ENCODE measurements at places on chromosomes 6 and 20.
A peak's percentile ranks its signal among the peaks of the same experiment; 100 is the strongest.

DNA sequence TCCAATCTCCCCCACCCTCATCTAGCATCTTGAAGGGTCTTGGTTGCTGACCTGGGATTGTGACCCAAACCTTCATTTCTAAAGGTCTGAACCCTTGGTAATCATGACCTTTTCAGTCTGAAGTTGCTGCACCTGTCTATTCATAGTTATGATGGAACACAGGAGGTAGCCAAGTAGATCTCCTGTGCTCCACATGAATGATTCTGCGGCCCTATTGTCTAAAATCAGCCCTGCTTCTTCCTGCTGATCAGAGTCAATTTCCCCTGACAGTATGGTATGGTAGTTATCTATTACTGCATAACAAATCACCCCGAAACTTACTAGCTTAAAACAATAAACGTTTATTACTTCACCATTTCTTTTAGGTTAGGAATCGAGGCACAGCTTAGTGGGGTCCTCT is 9.0 kb downstream of the OR2B6 start:
- DNase-seq, result no peak

GRCh38 chr6:72560721-72561593 is 60.9 kb upstream of the KCNQ5 start:
- no peak for DNase-seq

DNA sequence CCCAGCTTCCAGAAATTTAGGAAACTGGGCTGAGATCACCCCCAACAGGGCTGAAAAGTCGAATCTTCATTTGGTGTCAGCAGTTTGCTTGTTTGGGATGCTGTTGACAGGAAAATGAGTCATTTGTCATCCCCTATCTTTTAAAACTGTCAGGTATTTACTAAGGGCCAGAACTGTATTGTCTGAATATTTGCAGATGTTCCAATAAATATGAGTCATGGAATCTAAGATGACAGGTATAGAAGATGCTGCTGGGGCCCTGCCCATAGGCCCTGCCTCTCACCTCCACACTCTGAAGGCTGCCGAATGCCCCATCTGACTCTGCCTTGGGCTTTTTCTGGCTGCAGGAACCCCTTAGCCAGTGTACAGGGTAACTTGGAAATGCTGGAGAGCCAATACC is 3.9 kb downstream of the ETV7 start:
- DNase-seq, result no peak

GRCh38 chr6:2375443-2375842 is 130.0 kb upstream of the GMDS start:
- no peak for DNase-seq

DNA sequence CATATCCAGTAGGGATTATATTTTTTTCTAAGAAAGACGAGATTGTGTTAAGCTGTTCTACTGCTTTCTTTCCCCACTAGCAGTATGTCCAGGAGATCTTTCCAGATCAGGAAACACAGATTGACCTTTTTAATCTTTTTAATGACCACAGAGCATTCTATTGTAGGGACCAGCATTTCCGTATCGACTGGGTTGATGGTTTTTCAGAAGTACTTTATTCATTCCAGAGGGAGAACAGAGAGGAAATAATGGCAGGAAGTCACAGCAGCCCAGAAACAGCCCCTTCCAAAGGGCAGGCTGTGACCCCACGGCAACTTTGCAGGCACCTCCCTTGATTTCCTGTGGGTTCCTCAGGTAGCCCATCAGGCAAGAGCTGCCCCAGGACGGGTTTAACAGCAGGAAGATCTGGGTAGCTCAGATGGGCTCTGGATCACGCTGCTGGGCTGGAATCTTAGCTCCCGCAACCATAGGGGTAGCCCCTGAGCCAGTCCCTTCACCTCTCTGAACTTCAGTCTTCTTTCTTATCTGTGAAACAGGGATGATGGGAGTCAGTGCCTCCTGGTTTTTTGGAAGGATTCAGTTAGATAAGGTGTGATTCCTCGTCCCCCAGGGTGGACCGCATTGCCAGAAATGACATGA is 23.8 kb upstream of the CHMP4B start:
- no peak for DNase-seq

DNA sequence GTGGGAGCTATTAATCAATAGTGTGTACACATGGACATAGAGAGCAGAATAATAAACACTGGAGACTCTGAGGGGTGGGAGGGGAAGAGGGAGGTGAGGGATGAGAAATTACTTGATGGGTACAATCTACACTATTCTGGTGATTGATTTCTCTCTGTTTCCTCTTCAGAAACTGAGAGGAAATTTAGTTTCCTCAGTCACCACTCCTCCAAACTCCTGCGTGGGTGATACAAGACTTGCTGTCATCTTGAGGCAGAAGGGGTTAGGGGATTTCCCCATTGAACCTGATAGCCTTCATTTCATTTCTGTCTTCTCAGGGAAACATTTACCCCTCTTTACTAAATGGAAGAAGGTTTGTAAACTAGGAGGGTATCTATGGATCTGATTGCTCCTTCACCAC is 84.3 kb upstream of the ESR1 start:
- no peak for DNase-seq

GRCh38 chr6:71387179-71387578 is 98.6 kb downstream of the OGFRL1 start:
- DNase-seq, result no peak

- DNase-seq, result no peak
Observed at GRCh38 chr20:63533871-63534393, 3.2 kb downstream of the PTK6 start.

- peak; percentile 25 for DNase-seq
Observed at GRCh38 chr20:400454-401275, 7.4 kb upstream of the RBCK1 start.

- DNase-seq, result no peak
Observed at GRCh38 chr20:55283889-55284288, 721.4 kb downstream of the CBLN4 start.

DNA sequence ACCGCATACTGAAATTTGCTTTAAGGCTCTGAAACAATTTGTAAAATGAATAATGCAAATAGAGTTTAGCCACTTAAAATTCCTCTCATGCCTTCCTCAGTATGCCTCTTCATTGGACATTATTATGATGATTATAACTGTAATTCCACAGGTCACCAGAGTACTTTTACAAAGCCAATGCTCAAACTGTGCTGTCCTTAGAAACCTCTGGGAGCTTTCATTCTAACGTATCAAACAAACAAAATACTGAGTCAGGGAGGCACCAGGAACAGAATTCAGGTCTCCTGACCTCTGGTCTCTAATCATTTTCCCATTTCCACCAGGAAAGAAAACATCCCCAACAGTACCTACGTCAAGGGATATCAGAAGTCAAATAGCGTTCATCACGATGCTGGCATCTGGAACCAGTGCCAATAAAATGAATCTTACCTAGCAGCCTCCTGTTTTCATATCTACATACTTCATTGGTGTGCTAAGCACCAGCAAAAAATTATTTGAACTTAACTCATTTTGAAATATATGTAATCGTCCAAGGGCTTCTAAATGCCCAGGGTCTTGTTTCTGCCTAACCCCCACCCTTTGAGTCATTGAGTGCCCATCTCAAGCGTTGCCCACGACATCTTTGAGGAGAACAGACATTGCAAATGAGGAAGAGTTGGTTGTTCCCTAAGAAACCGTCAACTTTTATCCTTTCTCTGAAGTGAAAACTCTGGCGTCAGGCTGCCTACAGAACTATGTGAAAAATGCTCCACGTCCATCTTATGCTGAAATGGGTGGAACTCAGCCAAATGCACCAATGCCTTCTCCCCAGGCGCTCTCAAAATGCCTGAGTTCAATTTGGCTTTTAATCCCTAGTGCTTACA is 37.9 kb downstream of the NEDD9 start:
- no peak for DNase-seq

GRCh38 chr6:35634316-35634715 is 54.4 kb downstream of the FKBP5 start:
- no peak for DNase-seq

- no peak for DNase-seq
Observed at GRCh38 chr6:42429042-42429585, 22.6 kb downstream of the TRERF1 start.

- no peak for DNase-seq
Observed at GRCh38 chr6:142359271-142359960, 57.6 kb downstream of the ADGRG6 start.

GRCh38 chr6:93575495-93576267 is 156.3 kb upstream of the EPHA7 start:
- DNase-seq, result no peak

GRCh38 chr6:36083446-36083845 is 46.9 kb upstream of the MAPK13 start:
- DNase-seq, result no peak

- peak; percentile 95 for DNase-seq
Observed at GRCh38 chr6:135014353-135014832, 40.2 kb downstream of the HBS1L start.

DNA sequence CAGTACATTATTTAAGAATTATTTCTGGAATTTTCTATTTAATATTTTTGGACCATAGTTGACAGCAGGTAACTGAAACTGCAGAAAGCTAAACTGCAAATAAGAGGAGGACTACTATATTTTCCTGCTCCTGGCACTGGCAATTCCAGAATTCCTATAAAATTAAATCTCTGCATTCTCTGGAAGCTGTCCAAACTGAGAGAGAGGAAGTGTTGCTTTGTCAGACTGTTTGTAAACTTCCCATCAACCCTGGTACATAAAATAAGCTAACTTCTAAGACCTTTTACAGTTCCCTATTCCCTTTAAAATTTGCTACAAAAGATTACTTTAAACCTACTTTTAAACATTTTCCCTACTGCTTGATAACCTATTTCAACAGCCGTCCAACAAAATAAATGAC is 196.1 kb upstream of the RUNX2 start:
- DNase-seq, result no peak

- peak; percentile 1 for DNase-seq
Observed at GRCh38 chr6:51753635-51754034, 333.8 kb downstream of the PKHD1 start.

- DNase-seq, result peak; percentile 18
Observed at GRCh38 chr20:9359561-9360308, 154.7 kb upstream of the LAMP5 start.

GRCh38 chr6:159686040-159686439 is 7.0 kb downstream of the SOD2 start:
- DNase-seq, result no peak

DNA sequence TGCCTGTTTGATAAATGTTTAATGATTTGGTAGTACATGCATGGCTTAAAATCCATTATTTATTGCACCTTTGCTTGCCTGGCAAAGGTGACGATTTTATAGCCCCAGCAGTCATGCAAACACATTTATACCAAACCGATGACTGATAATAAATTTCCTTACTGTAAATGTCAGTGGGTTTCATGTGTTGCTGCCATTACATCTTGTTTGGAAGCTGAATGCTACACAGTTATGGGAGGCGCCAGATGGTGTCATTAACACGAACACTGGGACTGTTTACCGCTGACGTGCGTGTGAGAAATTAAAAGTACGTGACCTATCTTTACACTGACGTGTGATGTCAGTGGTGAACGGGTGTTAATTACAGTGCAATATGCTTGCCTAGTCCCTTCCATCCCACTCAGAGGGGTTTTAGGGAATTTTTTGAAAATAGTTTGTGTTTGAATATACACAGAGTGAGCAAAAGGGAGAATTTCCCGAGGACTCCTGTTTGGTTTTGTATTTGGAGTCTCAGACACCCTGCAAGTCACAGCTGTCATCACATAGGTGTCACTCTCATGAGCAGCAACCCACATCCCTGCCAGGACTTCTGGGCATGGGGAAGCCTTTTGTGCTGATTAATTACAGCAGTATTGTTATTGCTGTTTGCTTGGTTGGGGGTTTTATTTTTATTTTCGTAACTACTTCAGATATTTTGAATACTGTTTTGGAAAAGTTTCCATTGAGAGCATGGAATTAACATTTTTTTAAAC is 151.8 kb upstream of the INSM1 start:
- no peak for DNase-seq

- no peak for DNase-seq
Observed at GRCh38 chr20:33531885-33532284, 42.0 kb downstream of the CBFA2T2 start.

DNA sequence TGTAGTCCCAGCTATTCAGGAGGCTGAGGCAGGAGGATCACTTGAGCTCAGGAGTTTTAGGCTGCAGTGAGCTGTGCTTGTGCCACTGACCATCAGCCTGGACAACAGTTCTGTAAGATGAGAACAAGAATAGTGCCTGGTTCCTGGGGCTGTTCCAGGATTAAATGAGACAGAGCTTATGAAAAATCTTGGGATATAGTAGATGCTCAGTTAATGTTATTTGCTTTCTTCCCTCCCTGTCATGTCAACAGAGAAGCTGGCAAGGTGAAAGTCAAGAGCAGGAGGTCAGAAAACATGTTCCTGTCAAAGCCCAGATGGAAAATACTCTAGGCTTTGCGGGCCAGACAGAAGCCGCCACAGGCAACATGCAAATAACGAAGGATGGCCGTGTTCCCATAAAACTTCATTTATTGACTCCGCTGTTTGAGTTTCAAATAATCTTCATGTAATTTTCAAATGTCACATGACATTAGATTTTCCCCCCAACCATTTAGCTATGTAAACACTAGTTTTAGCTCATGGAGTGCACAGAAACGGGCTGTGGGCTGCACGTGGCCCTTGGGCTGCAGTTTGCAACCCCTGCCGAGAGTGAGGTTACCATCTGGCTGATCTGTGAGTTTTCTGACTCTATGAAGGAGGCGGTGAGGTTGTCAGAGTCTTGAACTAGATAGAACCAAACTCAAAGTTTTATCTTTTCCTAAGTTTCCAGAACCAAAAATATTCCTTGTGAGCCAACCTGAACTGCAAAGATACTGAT is 63.4 kb upstream of the PMEPA1 start:
- no peak for DNase-seq

DNA sequence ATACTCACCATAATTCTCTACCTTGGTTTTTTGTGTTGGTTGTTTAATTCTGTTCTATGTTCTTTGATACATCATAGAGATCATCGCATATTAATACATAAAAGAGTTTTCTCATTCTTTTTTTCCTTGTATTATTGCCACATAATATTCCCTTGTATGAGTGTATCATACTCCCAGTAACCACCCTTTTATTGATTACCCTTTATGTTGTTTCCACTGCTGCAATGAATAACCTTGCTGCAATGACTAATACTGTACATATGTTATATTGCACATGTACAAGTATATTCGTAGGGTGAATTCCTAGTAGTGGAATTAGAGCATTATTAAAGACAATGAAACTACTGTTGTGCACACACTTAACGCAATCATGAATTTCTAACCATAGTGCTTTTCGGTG is 9.1 kb upstream of the SF3B5 start:
- DNase-seq, result no peak
